Activated T-cell treated with anti-CD3 and anti-CD28 coated beads, Interleukin-2, amount 50 U/mL, for 1 hour (primary cell): ENCODE measurements at places on chromosomes 12 and 14.

- no peak for DNase-seq
Observed at GRCh38 chr12:87201598-87201997, 827.6 kb downstream of the C12orf50 start.

DNA sequence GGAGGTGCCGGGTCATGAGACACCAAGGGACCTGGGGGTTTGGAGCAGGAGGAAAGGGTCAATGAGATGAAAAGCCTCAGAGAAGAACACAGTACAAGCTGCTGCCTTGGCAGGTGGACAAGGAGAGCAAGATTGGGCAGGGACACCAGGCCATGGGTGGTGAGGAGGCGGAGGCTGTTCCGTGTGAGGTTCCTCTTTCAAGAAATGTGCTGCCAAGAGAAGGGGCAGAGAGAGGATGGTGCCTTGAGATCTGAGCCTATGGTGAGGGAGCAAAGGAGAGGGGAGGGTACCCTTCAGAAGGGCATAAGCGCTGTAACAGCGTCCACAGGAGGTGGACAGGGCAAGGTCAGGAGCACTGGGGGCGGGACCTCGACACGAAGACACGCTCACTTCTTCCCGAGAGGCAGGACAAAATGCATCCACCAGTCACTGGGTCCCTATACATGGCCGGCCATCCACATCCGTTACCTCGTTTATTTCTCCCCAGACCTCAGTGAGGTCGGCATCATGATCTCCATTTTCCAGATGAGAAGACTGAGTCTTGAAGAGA lies 100.2 kb downstream of the B4GALNT3 start:
- no peak for DNase-seq

DNA sequence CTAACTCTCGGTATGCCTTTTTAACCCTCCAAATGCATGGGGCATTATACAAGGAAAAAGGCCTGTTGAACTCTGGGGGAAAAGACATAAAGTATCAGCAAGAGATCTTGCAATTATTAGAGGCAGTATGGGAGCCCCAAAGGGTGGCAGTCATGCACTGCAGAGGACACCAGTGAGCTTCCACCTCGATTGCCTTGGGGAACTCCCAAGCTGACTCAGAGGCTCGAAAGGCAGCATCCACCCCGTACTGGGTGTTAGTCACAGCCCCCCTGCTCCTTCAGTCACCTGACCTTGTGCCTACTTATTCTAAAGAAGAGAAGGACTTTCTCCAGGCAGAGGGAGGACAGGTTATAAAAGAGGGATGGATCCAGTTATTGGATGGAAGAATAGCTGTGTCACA lies 781.4 kb upstream of the TMEM132C start:
- DNase-seq = no peak

DNA sequence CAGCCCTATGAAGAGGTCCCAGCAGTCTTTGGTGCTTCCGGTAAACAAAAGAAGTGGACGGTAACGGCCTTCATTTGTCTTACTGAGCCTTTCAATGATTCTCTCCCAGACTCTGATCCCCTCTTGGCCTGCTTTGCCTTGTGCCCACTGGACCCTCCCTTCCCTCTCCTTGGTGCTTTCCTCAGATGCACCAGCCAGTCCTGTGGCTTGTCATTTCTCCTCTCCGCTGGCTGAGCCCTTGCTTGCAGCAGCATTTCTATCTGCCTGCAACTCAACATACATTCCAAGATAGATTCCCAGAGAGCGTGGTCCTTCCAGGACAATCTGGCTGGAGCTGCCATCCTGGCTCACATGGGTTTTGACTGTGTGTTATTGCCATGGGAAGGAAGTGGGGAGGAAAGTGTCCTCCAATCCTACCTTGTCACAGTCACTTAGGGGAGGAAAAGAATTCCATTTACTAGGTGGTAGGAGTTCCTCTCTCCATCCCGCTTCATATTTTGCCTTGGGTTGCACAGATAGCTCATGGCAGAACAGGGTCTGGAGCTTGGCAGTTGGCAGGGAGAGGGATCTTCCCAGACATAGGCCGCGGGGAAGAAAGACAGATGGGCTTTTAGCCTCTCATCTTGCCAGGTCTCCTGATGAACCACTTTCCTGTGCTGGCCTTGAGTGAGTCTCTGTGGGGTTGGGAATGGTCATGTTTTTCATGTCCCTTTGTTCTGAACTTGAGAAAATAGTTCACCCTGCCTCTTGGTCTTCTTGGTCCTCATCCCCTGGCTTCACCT lies 92.8 kb upstream of the KCNA1 start:
- no peak for DNase-seq

DNA sequence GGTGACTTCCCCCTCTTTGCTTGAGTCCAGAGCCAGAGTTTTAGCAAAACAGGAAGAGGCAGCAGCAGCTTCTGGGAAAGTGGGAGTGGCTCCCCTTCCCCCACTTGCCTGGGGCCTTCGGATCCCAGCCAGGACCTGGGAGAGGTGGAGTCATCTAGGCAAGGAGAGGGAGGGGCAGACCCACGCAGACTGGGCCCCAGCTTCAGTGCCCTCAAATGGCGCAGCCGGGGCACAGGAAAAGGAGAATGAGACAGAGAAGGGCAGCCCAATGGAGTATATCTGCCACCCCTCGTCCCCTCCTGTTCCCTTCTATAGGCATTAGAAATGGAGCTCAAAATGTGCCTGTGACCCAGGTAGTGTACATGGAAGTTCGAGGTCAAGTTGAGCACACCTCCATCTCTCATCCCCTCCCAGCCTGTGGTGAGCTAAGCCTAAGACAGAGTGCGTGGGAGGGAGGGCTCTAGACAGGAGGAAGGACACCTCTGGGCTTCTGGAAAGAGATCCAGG lies 9.3 kb upstream of the HDAC7 start:
- DNase-seq = no peak

GRCh38 chr12:64545081-64545382 lies 65.3 kb upstream of the RASSF3 start:
- no peak for DNase-seq

DNA sequence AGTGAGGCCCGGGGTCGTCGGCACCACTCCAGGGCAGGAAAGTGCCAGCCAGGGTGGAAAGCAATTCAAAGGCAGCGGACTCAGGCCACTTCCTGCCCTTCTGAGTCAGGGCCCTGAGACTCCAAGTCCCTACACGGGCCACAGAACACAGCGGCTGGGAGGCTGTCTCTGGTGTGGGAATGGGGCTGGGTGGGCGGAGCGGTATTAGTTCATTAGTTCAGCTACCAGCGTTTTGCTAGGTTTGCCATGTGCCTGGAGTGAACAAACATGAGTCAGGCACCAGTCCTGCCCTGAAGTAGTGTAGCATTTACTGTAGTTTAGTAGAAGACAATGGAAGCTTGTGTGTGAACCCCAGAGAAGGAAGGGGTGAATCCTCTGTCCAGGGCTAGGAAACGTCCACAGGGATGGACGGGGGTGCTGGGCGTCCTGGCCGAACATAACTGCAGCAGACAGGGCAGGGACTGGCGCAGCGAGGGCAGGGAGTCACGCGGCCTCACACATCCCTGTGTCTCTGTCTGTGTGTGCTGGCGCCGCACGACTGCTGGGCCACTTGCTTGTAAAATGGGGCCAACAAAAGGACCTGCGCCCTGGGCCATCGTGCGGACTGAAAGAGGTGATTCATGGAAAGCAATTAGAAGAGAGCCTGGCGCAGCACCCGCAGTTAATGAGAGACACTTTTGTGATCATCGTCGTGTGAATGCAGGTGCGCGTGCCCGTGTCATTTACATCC lies 186.4 kb upstream of the PRMT8 start:
- no peak for DNase-seq

DNA sequence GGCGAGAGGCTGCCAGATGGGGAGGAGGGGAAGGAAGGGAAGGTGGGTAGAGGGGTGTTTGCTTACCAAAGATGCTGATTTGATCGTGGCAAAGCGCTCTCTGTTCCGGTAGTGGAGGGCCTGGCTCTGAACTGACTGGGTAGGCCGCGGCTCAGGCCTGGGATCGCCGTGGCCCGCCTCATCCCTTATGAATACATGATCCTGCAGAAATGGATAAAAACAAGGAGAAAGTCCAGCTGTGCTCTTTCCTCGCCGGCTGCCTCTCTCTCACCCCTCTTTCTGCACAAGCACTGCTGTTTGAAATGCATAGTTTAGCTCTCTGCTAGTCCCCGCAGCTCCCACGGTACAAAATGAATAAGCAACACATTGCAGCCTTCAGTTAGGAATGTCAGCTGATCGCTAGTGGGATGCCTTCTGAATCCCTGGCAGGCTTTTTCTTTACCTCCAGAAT lies 53.8 kb downstream of the PEBP1 start:
- no peak for DNase-seq

DNA sequence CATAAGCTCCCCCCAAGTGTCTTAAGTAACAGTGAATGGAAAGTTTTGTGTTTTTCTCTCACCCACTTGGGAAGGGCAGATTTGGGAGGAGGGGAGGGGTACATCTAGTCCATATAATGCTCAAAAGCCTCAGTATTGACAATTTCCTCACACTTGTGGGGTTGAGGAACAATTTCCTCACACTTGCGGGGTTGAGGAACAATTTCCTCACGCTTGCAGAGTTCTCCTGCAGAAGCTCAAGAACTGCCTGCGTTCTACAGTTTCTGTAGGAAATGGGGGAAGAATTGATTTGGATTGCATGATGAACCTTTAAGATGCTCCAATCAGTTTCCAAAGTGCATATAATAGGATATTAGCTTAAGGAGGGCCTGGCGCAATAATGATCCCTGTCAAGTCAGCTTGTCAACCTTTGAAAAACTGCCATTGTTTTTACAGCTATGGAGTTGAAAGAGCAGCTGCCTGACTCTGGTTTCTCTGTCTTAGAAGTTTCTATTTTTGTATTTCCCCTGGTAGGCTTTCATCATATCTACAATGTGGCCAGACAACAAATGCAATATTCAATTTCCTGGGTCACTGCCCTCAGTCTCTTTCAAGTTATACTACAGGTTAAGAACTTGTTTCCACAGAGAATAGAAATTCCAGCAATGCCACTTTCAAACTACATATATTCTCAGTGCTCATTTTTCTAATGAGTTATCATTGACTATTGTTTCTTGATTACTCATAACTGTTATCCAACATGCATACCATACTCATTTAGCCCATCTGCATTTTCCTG lies 66.5 kb downstream of the PLEKHG7 start:
- DNase-seq = no peak

- DNase-seq = no peak
Observed at GRCh38 chr14:60275932-60276331, 26.9 kb downstream of the PPM1A start.

DNA sequence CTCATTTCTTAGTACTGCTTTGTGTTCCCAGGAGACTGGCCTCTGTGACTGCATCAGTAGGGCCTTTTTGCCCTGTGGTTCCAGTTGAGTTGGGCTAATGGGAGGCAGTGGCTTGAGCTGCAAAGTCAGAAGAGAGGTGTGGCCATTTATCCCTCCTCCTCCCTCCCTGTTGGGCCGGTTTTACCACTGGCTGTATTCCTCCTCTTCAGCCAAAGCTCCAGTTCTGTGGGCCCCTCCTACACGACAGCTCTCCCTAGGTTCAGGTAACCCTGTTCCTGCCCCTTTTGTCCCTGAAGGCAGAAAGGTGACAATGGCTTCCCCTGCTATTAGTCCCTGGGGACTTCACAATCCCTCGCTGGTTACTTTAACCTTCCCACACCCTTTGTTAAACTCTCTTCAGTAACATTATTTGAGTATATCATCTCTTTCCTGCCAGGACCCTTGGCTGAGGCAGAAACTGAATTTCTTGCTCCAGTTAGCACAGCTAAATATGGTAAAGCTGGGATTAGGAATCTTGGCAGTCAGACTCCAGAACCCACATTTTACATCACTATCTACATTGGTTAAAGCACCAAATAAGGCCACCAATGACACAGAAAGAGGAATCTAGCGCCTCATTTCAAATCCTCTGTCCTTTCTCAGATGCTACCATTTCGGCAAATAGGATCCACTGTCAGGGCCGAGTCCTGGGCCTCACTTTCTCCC lies 121.9 kb upstream of the SLC35F4 start:
- DNase-seq = no peak

DNA sequence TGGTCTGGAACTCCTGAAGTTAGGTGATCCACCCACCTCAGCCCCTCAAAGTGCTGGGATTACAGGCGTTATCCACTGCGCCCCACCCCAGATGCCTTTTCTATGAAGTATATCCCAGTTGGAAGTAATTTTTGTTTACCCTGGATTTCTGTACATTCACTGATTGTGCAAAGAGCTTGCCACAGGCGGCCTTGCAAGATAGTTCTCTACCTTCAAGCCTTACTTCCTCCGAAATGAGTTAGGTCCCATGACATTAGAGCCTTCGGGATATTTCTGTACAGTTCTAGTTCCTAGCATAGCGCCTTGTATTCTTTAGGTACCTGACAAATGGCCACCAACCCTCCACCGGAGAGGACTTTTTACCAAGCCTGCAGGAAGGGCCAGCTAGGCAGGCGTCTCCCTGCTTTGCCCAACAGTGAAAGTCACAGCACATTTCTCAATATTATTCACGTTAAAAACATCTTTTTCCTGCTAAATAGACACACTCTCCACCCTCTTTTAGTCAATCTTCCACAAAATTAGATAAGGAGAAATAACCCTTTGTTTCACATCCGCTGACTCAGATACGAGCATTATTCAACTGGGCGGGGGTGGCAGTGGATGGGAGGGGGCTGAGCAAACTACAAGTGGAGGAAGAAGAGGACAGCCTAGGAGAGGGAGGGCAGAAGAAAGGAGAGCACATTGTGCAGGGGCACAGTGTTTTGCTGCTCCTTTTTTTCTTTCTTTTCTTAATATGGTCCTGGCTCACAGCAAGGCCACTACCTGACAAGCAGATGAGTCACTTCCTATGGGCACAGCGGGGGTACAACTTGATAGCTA lies 40.0 kb upstream of the CAPRIN2 start:
- DNase-seq = no peak

- no peak for DNase-seq
Observed at GRCh38 chr12:18969512-18969911, 160.0 kb upstream of the PLEKHA5 start.

GRCh38 chr14:104177411-104177810 lies 39.0 kb downstream of the KIF26A start:
- DNase-seq = no peak

- no peak for DNase-seq
Observed at GRCh38 chr12:100266585-100266834, 369 bp downstream of the DEPDC4 start.
